ENCODE measurements at places on chromosomes 5 and 9. TPM values are rescaled to one million over a fixed set of nuclear protein-coding genes. Genes with fewer than 3 reads are reported as not detected.

FSTL4 gene
- total RNA-seq: 1.4 TPM

AQP7 gene
- 2.1 TPM for total RNA-seq

DNA sequence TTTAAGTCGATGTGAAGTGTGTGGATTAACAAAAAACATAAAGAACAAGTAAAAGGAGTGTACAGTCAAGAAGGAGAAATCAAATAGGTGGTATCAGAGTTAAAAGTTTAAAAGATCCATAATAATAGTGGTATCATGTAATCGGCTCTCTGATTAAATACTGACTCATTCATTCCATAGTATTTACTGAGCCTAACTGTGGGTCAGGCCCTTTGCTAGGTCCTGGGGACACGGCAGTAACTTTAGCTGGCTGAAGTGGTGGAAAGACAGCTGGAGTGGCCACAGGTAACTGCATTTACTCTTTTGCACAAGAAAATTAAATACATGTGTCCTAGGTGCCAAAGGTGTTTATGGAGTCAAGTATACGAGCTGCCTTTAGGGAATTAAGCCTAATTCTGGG, 124.0 kb downstream of the GNAQ start:
- no peak for DNase-seq
- H3K4me3 ChIP-seq: no peak overlapping the region
- peaks cover 35% of the 10 kb centered on the region for H3K4me1 ChIP-seq
- H3K27ac ChIP-seq: no peak overlapping the region

DAB2 gene
- total RNA-seq: 177 TPM

PRUNE2 gene
- 9.5 TPM for total RNA-seq

DNA sequence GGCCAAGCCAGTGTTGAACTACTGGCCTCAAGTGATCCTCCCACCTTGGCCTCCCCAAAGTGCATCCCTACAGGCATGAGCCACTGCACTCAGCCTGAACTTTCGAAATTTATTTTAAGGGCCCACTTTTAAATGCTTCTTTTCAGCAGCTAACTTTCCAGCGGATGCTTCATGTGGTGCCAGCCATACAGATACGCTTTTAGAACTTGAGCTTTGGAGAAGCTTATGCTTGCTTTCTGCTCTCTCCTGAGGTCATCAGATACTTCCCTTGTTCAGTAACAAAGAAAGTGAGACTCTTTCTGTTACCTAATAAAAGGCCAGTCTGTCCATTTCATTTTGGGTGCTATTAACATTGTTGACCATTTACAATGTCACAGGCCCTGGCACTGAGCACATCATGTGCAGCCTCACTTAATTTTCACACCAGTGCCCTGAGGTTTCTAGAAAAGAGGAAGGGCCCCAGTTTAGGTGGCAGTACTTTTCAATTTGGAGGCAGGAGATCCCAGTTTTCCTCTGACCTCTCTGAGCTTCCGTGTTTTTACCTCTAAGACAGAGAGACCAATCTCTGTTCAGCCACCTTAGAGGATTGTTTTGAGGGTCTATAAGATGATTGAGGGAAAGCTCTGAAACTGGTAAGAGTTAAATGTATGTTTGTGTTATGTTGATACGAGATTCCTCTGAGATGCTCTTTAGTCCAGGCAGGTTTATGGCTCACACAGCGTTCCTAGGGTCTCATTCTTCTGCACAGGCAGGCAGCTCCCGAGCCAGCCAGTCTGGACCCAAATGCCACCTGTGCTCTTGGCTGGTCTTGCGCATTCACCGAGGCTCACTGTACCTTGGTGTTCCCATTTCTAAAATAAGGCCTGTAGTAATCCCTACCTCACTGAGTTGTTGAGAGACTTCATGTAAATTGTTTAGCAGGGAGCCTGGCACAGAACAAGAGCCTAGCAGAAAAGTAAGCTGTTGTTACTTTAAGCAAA, 4.4 kb downstream of the ABL1 start:
- H3K4me3 ChIP-seq: no peak overlapping the region
- no peak for DNase-seq
- peaks cover 61% of the 10 kb centered on the region for H3K4me1 ChIP-seq
- no peak overlapping the region for H3K27ac ChIP-seq
- H3K36me3 ChIP-seq: no peaks in the 10 kb centered on the region
- H3K27me3 ChIP-seq: no peaks in the 10 kb centered on the region

PCDHA6 gene
- total RNA-seq: 0.66 TPM

KCNV2 gene
- total RNA-seq: not detected

- no peak overlapping the region for H3K27ac ChIP-seq
- DNase-seq: peak; percentile 58
- H3K36me3 ChIP-seq: no peaks in the 10 kb centered on the region
- H3K4me3 ChIP-seq: no peak overlapping the region
- H3K4me1 ChIP-seq: no peaks in the 10 kb centered on the region
Measured at GRCh38 chr9:34171753-34172535, 6.9 kb upstream of the UBAP1 start.

BASP1 gene
- total RNA-seq: 27.0 TPM

GRCh38 chr5:4661326-4661725, 478.8 kb upstream of the ADAMTS16 start:
- H3K4me3 ChIP-seq: no peak overlapping the region
- peak; percentile 30 for DNase-seq

SLC6A18 gene
- not detected for total RNA-seq

GRCh38 chr9:78112004-78112403, 80.4 kb upstream of the GNAQ start:
- no peaks in the 10 kb centered on the region for H3K36me3 ChIP-seq
- no peak overlapping the region for H3K27ac ChIP-seq
- no peaks in the 10 kb centered on the region for H3K27me3 ChIP-seq
- no peak overlapping the region for H3K4me3 ChIP-seq
- DNase-seq: no peak

GRCh38 chr5:80959768-80960442, at the start of gene RASGRF2:
Gene RASGRF2, plus strand, starts transcription at chr5:80960363. Its CDS starts 376 bp downstream, at chr5:80960739.
- DNase-seq: no peak
- no peaks in the 10 kb centered on the region for H3K36me3 ChIP-seq
- peak within 1 kb of the TSS; percentile 60 for H3K4me3 ChIP-seq
- H3K27me3 ChIP-seq: no peaks in the 10 kb centered on the region

DNA sequence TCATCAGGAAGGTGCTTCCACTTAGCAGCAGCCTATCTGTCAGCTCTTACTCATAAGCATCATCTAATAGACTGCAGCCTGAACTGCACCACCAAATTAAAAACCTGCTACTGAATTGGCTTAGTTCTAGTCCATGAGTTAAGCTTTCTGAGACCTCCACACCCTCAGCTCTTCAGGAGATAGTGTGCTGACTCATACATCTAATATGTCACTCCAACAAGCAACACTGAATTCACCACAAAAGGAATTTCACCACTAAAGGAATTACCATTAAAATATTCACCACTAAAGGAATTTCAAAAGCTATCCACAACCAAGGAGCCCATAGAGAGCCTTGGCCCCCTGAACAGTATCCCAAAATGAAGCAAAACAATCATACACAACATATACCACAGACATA, 418.5 kb upstream of the RORB start:
- H3K36me3 ChIP-seq: no peaks in the 10 kb centered on the region
- no peak overlapping the region for H3K4me3 ChIP-seq
- no peaks in the 10 kb centered on the region for H3K27me3 ChIP-seq
- H3K27ac ChIP-seq: no peak overlapping the region

GRCh38 chr9:10678790-10679189, 66.0 kb upstream of the PTPRD start:
- H3K4me1 ChIP-seq: no peaks in the 10 kb centered on the region
- no peaks in the 10 kb centered on the region for H3K27me3 ChIP-seq
- no peak overlapping the region for H3K4me3 ChIP-seq

DNA sequence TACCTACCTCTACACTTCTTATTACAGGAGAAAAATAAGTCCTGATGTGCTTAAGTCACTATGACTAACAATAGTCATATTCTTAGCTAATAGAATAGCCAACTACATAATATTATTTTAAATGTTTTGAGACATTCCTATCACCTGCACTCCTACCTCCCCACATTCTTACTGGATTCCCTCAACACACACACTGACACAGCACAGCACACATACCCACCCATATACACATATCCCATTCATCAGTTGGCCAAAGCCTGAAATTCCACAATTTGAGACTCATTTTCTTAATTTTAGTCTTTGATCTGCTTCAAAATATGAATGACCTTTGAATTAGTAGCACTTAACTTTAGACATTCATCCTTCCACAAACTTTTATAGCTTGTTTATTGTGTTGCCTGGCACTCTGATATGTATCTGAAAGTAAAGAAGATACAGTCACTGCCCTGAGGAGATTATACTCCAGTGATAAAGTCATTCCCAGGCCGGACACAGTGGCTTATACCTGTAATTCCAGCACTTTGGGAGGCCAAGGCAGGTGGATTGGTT, 168.3 kb upstream of the RASA1 start:
- no peaks in the 10 kb centered on the region for H3K27me3 ChIP-seq
- no peak overlapping the region for H3K4me3 ChIP-seq
- no peak for DNase-seq
- no peaks in the 10 kb centered on the region for H3K4me1 ChIP-seq
- no peak overlapping the region for H3K27ac ChIP-seq

DNA sequence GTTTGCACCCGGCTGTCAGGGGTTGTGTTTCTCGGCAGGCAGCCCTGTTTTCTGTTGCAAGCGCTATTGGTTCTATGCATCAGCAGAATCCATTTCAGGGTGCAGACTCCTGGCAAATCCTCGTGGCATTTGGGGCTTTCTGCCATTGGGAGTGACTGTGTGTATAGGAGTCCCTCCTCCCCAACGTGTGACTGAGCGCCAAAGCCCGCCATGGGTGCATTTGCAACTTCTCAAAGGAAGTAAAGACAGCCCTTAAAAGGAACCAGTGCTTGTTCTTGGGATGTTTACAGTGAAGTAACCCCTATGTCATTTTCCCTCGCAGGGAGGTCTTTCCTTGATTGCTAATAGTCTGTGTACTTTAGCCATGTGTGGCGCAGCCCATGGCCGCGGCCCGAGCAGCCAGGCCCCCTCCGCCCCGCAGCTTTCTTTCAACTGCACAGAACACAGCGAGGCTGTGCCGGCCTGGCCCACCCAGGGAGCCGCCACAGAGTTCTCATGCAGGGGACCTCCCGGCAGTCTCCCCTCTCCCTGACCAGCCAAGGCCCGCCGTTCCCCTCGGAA, 175.6 kb downstream of the HSD17B3 start:
- DNase-seq: peak; percentile 71
- H3K4me1 ChIP-seq: no peaks in the 10 kb centered on the region
- H3K27me3 ChIP-seq: no peaks in the 10 kb centered on the region
- H3K27ac ChIP-seq: no peak overlapping the region
- no peaks in the 10 kb centered on the region for H3K36me3 ChIP-seq

PRXL2C gene
- total RNA-seq: 23.2 TPM

DNA sequence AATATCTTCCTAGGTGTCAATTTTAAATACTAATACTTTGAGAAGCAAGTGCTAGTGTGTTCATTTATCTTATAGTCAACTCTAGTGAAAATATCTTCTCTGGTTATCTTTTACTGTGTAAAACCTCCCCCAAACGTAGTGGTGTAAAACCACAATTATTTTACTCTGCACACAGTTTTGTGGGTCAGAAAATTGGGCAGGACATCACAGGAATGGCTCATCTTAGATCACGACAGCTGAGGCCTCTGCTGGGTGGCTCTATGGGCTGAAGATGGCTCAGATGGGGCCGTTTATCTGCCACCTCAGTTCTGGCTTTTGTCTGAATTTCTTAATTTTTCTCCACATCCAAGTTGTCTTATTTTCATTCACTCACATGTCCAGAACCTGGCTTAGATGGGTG, 457.2 kb upstream of the ACTBL2 start:
- H3K4me3 ChIP-seq: no peak overlapping the region
- H3K27me3 ChIP-seq: no peaks in the 10 kb centered on the region
- no peak overlapping the region for H3K27ac ChIP-seq

- H3K27ac ChIP-seq: peak overlapping the region; percentile 88
- no peak overlapping the region for H3K4me3 ChIP-seq
- peaks cover 80% of the 10 kb centered on the region for H3K4me1 ChIP-seq
- no peaks in the 10 kb centered on the region for H3K27me3 ChIP-seq
Measured at GRCh38 chr5:151677776-151678545, 8.8 kb downstream of the SPARC start.

- H3K36me3 ChIP-seq: no peaks in the 10 kb centered on the region
- peak; percentile 66 for DNase-seq
- no peak overlapping the region for H3K27ac ChIP-seq
- no peaks in the 10 kb centered on the region for H3K27me3 ChIP-seq
Measured at GRCh38 chr5:128199104-128199503, 115.5 kb downstream of the SLC12A2 start.

SLC34A1 gene
- not detected for total RNA-seq

DNA sequence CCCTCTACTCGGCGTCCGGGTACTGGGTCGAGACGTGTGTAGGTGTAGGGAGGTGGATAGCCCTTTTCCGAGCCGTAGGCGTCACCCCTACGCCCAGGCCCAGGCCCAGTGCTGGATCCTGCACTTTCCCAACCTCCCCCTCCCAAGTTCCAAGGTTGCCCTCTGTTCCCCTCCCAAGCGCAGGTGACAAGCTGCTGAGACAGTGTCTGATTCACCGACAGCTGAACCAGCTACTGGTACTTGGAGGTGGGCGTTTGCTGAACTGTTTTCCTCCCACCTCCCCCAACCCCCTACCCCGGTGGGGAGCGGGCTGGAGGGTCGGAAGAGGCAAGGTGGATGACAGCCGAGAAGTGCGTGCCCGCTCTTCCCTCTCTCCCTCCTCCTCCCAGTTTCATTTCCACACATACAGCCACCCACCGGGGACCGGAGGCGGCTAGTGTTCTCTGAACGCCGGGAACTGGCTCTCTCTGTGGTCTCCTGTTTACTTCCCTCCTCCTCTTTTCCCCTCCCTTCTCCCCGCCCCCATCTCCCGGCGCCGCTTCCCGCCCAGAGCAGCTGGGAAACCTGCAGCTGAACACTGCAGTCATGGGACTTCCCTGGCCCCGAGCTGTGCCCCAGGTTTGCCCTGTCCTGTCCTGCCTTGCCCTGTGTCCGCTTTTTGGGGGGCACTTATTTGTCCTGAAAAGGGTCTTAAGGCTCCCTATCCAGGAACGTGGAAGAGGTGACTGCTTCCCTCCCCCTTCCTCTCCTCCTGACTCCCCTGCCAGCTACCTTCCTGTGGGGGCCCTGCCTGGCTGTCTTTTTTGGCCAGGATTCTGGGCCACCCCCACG, 6.2 kb upstream of the KLF9 start:
- H3K4me3 ChIP-seq: peak overlapping the region; percentile 44
- H3K27me3 ChIP-seq: no peaks in the 10 kb centered on the region
- H3K36me3 ChIP-seq: no peaks in the 10 kb centered on the region
- peak; percentile 96 for DNase-seq

DNA sequence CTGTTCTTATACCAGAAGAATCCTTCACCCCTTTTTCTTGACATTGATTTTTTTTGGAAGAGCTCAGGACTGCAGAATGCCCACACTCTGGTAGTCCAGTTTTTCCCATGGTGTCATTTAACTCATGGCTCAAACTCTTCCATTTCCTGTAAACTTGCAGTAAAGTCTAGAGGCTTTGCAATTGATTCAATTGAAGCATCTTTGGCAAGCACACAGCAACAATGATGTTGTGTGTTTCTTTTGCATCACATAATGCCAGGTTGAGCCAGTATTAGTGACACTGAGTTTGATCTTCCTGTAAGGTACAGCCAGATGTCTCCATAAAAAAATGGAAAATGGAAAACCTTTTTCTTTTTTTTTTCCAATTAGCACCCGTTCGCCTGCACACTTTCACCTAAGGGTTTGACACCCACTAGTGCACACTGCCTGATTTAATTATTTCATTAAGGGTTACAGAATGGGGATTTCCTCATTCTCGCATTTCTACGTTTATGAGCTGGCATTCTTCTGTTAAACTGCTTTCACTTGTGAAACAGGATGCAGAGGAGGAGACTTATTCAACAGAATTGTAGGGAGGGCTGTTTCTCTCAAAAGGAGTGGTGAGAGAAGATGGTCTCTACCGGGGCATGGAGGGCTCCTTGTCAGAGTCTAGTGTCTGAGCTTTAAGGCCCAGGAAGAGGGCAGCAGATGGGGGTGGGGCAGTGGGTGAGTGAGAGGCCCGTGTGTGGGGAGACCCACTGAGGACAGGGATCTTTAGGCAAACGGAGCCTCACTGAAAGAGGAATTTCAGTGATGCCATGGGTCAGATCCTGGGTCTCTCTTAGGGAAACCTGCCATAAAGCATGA, 2.2 kb upstream of the S1PR3 start:
- DNase-seq: no peak
- H3K4me1 ChIP-seq: peaks cover 7% of the 10 kb centered on the region
- no peak overlapping the region for H3K27ac ChIP-seq

Measured in upper lobe of left lung (tissue), 6 donors.